ENCODE measurements at places on chromosomes 7 and 10. TPM values are rescaled to one million over a fixed set of nuclear protein-coding genes. Genes with fewer than 3 reads are reported as not detected.

Gene SKIDA1
- 0.72 TPM for total RNA-seq

Gene GSAP
- 1.7 TPM for total RNA-seq

Gene CRTAC1
- 0.80 TPM for total RNA-seq

Gene SPDYE5
- under 0.01 TPM for total RNA-seq

Gene SEMA3E
- 0.29 TPM for total RNA-seq

Gene MYPN
- total RNA-seq = under 0.01 TPM

Gene LDB3
- total RNA-seq = not detected

Gene CRPPA
- 2.3 TPM for total RNA-seq

Gene GCK
- 0.14 TPM for total RNA-seq

Gene CBX3
- total RNA-seq = 266 TPM

Gene OR6B1
- not detected for total RNA-seq

Gene HOXA11
- not detected for total RNA-seq

Gene TRIM4
- 28.4 TPM for total RNA-seq

Gene EVX1
- total RNA-seq = not detected

Gene SPDYE2B
- not detected for total RNA-seq

Gene FFAR4
- not detected for total RNA-seq

Gene OR2A7
- 0.27 TPM for total RNA-seq

Gene TACC2
- 23.4 TPM for total RNA-seq

Gene GIMAP7
- total RNA-seq = 30.9 TPM

Gene FAM25G
- not detected for total RNA-seq

Gene FGFR2
- 0.27 TPM for total RNA-seq

Gene TMEM196
- total RNA-seq = not detected

Gene LEP
- total RNA-seq = not detected

Gene BEND7
- total RNA-seq = 12.9 TPM

Gene OAT
- 155 TPM for total RNA-seq

Gene CXCL12
- total RNA-seq = 1.2 TPM

Gene CYP2C9
- not detected for total RNA-seq

Gene HOXA3
- 1.1 TPM for total RNA-seq

Gene OR2AE1
- total RNA-seq = 0.53 TPM

Gene SLC13A1
- total RNA-seq = not detected

Data from thoracic aorta endothelial cell (primary cell).